Regular cardiac myocyte (primary cell): ENCODE measurements at places on chromosomes 2 and 18. TPM values are rescaled to one million over a fixed set of nuclear protein-coding genes. Genes with fewer than 3 reads are reported as not detected.

Gene NYAP2
- total RNA-seq, result not detected in 2 replicates

Gene ARHGAP15
- not detected in 2 replicates for total RNA-seq

Gene GPR55
- not detected in 2 replicates for total RNA-seq

Gene CFAP221
- under 0.01 TPM in 2 replicates for total RNA-seq
